ENCODE measurements at places on chromosomes 3 and 15.
A peak's percentile ranks its signal among the peaks of the same experiment; 100 is the strongest.

- DNase-seq = no peak
Measured at GRCh38 chr3:17928502-17929145, 186.2 kb upstream of the TBC1D5 start.

GRCh38 chr15:72472992-72473610 is 1.0 kb upstream of the ARIH1 start:
- DNase-seq = peak; percentile 43

DNA sequence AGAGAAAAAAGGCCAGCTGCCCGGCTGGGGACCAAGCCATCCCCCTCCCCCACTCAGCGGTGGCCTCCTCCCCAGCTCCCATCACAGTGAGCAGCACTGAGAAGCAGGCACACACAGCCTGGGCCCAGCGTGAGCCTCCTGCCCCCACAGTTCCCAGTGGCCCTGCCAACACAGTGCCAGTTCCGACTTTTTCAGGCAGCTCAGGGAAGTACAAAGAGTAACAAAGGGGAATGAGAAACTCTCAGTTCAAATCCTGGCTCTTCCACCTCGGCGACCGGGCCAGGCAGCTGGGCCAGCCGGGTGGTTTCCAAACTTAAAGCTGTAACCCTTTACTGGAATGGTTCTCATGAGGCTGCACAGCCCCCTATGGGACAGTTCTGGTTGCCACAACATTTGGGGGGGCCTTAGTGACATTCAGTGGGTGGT is 18.5 kb downstream of the TNK2 start:
- no peak for DNase-seq

DNA sequence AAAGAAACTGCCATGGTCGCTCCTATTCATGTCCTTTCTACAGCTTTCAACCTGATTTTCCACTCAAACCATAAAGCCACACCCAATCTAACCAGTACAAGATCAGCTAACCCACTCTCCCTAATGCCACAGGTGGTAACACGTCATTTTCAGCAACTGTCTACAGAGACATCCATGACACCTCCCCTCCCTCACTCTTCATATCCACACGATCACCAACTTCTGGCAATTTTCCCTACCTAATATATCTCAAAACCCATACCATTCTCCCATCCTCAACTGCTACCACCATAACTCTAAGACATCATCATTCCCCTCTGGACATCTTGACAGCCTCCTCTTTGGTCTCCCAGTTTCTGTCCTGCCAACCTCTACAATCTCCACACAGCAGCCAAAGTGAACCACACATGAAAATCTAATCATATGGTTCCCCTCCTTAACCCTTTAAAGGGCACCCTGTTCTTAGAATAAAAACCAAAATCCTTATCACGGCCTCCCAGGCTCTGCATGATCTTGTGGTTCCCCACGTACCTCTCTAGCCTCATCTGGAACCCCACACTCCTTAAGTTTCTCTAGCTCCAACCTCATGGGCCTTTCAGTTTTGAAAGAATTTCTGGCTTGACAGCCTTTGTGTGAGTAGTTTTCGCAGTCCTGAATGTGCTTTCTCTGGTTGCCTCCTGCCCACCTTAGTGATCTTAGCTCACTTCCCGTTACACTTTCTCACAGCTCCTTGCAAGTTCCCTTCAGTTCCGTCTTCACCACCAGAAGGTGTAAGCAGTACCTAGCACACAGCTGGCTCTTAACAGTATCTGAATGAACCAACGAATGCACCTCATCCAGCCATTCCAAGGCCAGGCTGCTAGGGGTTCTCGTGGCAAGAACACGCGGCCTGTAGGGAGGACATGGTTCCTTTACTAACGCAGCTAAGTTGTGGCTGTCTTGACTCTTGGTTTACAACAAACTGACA is 33.4 kb downstream of the SPINK8 start:
- DNase-seq = peak; percentile 0

DNA sequence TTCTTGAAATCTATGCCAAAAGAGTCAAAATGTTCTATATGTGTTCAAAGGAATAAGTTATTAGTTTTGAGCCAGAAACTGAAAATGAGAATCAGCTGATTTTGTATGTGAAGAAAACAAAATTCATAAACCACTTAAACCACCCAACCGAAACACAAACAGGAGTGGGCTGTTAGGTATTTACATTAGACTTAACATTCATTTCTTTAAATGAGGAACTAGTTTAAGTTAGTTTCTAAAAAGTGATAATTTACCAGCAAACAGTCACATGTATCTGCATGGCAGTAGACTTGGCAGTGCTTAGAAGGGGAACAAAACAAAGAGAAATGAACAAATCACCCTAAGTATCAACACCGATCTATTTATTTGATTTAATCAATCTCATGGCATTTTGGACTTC is 128.0 kb downstream of the GMNC start:
- DNase-seq = no peak

- DNase-seq = no peak
Measured at GRCh38 chr15:62639432-62639831, 403.1 kb upstream of the TPM1 start.

DNA sequence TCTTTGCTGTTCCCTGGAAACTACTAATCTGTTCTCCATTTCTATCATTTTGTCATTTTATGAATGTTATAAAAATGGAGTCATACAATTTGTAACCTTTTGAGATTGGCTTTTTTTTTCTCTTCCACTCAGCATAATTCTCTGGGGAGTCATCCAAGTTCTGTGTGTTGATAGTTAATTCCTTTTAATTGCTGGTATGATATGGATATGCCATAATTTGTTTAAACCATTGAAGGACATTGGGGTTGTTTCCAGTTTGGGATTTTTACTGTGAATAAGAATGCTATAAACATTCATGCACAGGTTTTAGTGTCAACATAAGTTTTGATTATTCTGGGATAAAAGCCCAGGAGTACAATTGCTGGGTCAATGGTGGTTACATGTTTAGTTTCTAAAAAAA is 279.4 kb downstream of the WNT5A start:
- DNase-seq = no peak

Measured in NCI-H510A treated with DMSO at 0.1 percent for 48 hours (cell line).